ENCODE measurements at places on chromosomes 5 and 9. TPM values are rescaled to one million over a fixed set of nuclear protein-coding genes. Genes with fewer than 3 reads are reported as not detected.

DAPK1 gene
- 0.61 TPM for polyA plus RNA-seq

- H3K27me3 ChIP-seq: no peaks in the 10 kb centered on the region
- no peak overlapping the region for H3K27ac ChIP-seq
- DNase-seq: no peak
- H3K36me3 ChIP-seq: peaks cover 8% of the 10 kb centered on the region
These were observed 2.2 kb upstream of the NSMF start for GRCh38 chr9:137461316-137461662.

GRCh38 chr9:133570691-133571080 is 36.2 kb downstream of the ADAMTSL2 start:
- peaks cover 79% of the 10 kb centered on the region for H3K4me1 ChIP-seq
- H3K4me3 ChIP-seq: no peak overlapping the region
- H3K27ac ChIP-seq: no peak overlapping the region
- 0 out of 2 replicates have a peak, but pooled peaks cover 2% of the 10 kb centered on the region for H3K27me3 ChIP-seq
- no peaks in the 10 kb centered on the region for H3K36me3 ChIP-seq

- DNase-seq: no peak
- no peaks in the 10 kb centered on the region for H3K27me3 ChIP-seq
- no peak overlapping the region for H3K27ac ChIP-seq
These were observed 776.6 kb downstream of the CDH12 start for GRCh38 chr5:22076586-22076985.

GRCh38 chr5:94498199-94498598 is 120.2 kb downstream of the KIAA0825 start:
- H3K27ac ChIP-seq: no peak overlapping the region
- H3K4me3 ChIP-seq: no peak overlapping the region
- H3K36me3 ChIP-seq: no peaks in the 10 kb centered on the region
- H3K27me3 ChIP-seq: no peaks in the 10 kb centered on the region
- no peaks in the 10 kb centered on the region for H3K4me1 ChIP-seq

GRCh38 chr5:100654895-100655294 is 119.7 kb downstream of the FAM174A start:
- DNase-seq: no peak
- no peak overlapping the region for H3K4me3 ChIP-seq

SPINK7 gene
- polyA plus RNA-seq: not detected

- peak; percentile 90 for DNase-seq
- H3K27me3 ChIP-seq: no peaks in the 10 kb centered on the region
- H3K4me3 ChIP-seq: no peak overlapping the region
- H3K4me1 ChIP-seq: peaks cover 16% of the 10 kb centered on the region
- H3K27ac ChIP-seq: peak overlapping the region; percentile 98
These were observed 78.5 kb upstream of the LRRTM2 start for GRCh38 chr5:138953387-138954256.

DNA sequence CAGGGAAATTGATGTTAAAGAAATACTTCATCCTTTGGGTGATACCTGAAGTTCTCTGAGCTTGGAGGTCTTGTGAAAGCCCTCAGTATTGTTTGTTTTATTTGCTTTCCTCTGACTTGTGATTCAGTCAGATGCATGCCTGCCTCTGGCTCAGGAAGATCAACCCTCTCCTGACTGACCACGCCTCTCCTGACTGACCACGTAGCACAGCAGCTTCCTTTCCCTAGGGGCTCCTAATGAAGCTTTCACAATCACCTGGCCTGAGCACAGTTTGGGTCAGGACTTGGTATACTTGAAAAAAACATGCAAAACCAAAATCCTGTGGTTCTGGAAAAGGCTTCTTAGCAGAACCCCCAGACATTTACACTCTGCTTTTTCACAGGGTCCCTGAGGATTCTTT is 3.8 kb downstream of the TGFBI start:
- H3K27me3 ChIP-seq: no peaks in the 10 kb centered on the region
- H3K36me3 ChIP-seq: peaks cover 60% of the 10 kb centered on the region

All from SK-N-SH (cell line).